ENCODE measurements at places on chromosomes 2 and 18.
A peak's percentile ranks its signal among the peaks of the same experiment; 100 is the strongest.

GRCh38 chr2:46347648-46348280, 50.6 kb downstream of the EPAS1 start:
- no peak for DNase-seq

- no peak for DNase-seq
Measured at GRCh38 chr2:229679393-229680125, 34.8 kb downstream of the DNER start.

DNA sequence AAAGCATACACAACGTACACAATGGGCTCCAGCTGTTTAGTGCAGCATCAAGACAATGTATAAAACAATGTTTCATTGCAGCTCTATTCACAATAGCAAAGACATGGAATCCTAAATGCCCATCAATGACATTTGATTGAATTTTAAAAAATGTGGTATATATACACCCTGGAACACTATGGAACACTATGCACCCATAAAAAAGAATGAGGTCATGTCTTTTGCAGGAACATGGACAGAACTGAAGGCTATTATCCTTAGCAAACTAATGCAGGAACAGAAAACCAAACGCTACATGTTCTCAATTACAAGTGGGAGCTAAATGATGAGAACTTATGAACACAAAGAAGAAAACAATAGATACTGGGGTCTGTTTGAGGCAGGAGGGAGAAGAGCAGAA, 315.5 kb downstream of the AGPS start:
- DNase-seq, result no peak

- DNase-seq, result peak; percentile 78
Measured at GRCh38 chr2:131413148-131413747, 49.3 kb upstream of the RAB6D start.

- peak; percentile 48 for DNase-seq
Measured at GRCh38 chr2:144152817-144153271, 367.1 kb downstream of the ZEB2 start.

DNA sequence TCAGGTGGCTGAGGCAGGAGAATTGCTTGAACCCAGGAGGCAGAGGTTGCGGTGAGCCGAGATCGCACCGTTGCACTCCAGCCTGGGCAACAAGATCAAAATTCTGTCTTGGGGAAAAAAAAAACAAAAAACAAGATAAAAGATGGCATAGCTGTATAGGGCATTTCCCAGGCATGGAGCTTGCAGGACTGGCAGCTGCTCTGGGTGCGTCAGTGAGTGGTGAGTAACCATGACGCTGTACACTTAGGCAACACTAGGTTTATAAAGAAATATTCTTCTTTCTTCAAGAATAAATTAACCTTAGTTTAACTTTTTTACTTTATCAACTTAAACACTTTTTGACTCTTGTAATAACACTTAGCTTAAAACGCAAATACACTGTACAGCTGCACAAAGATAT, 15.4 kb downstream of the TGOLN2 start:
- DNase-seq, result no peak

GRCh38 chr18:41324934-41325333, 630.1 kb upstream of the PIK3C3 start:
- DNase-seq, result peak; percentile 68

- DNase-seq, result no peak
Measured at GRCh38 chr2:12083713-12084419, 337.4 kb downstream of the LPIN1 start.

DNA sequence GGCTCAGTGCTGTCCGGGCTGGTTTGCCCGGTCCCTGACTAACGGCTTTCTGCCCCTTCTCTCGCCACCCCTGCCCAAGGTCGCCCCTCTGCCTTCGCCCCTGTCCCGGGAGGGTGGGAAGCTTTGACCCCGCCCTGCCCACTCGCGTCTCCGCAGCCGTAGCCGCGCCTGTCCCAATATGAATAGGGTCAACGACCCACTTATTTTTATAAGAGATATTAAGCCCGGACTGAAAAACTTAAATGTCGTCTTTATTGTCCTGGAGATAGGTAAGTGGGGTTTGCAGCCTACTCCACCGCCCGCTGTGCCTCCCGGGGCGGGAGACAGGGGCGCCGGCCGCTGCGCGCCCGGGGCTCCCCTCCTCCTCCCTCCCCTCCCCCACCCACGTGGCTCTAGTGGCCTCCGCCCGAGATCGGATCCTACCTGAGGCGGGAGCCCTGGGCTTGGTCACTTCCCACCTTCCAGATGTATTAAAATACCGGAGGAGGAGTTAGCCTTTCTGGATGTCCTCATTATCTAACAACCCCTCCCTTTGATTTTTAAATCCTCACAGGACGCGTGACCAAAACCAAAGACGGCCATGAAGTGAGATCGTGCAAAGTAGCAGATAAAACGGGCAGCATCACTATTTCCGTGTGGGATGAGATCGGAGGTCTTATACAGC, 633 bp downstream of the NABP1 start:
- peak; percentile 71 for DNase-seq

- DNase-seq, result no peak
Measured at GRCh38 chr2:20479835-20480234, 33.0 kb downstream of the RHOB start.
